ENCODE measurements at places on chromosomes 5 and 9. TPM values are rescaled to one million over a fixed set of nuclear protein-coding genes. Genes with fewer than 3 reads are reported as not detected.

DNA sequence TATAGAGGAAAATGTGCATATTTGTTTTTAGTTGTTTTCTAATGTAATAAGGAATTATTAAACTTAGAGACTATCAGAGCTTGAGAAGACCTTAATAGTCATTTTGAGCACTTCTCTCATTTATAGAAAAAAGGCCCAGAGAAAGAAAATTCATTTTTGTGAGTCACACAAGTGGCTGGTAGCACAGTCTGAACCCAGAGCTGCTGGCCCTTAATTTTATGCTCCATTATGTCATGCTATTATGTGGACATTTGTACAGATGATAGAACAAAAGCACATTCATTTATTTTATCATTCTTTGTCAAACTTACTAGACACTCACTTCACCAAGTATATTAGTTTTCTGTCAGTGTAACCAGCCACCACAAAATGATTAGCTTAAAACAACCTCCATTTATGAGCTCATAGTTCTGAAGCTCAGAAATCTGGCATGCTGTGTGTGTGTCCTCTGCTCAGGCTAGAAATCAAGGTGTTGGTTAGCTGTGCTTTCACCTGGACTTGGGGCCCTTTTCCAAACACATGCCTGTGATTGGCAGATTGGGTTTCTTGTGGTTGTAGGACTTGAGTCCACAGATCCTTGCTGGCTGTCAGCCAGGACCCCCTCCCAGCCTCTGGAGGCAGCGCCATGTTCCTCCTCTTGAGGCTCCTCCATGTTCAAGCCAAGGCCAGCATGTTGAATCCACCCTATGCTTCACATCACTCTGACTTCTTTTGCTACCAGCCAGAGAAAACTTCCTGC lies 188.9 kb downstream of the ARHGAP26 start:
- peak; percentile 30 for DNase-seq

DNA sequence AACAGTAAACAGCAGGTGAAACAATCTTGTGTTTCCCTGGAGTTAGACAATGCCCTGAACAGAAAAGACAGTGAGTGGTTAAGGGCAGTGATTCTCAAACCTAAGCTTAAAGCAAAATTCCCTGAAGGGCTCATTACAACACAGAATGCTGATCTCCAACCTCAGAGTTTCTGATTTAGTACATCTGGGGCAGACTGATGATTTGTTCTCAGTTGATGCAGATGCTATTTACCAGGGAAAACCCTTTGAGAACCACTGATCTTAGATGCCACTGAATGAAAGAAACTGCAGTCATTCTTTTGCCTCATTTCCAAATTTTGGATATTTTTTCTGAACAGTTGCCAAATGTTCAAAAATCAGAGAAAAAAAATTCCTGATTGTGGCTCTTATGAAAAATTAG lies 18.7 kb upstream of the ADAM19 start:
- no peak for DNase-seq

- DNase-seq, result no peak
These were observed 19.0 kb upstream of the LHFPL2 start for GRCh38 chr5:78667461-78668103.

- DNase-seq, result no peak
These were observed 54.6 kb upstream of the ECM2 start for GRCh38 chr9:92590377-92590776.

- peak; percentile 63 for DNase-seq
These were observed 65.4 kb upstream of the GARNL3 start for GRCh38 chr9:127199001-127199791.

GRCh38 chr9:116144555-116144954 lies 9.0 kb upstream of the PAPPA start:
- DNase-seq, result no peak

- DNase-seq, result no peak
These were observed 20.2 kb upstream of the TNC start for GRCh38 chr9:115138151-115138550.

- DNase-seq, result no peak
These were observed 407.1 kb upstream of the PAPPA start for GRCh38 chr9:115746496-115746895.

GRCh38 chr5:93582677-93583438 lies at the start of gene NR2F1:
Gene NR2F1 (plus strand): TSS chr5:93583222. CDS start chr5:93585024, 1,802 bp downstream.
- DNase-seq, result no peak

GRCh38 chr5:143019157-143019556 lies 249.0 kb downstream of the ARHGAP26 start:
- no peak for DNase-seq

GRCh38 chr9:5013374-5013773 lies 28.3 kb downstream of the JAK2 start:
- DNase-seq, result no peak

GRCh38 chr5:53392073-53392472 lies 88.4 kb upstream of the FST start:
- DNase-seq, result no peak

- DNase-seq, result no peak
These were observed 2.1 kb downstream of the TMED9 start for GRCh38 chr5:177594071-177594470.

- no peak for DNase-seq
These were observed 121.6 kb downstream of the ADAMTSL1 start for GRCh38 chr9:18595597-18595996.

DNA sequence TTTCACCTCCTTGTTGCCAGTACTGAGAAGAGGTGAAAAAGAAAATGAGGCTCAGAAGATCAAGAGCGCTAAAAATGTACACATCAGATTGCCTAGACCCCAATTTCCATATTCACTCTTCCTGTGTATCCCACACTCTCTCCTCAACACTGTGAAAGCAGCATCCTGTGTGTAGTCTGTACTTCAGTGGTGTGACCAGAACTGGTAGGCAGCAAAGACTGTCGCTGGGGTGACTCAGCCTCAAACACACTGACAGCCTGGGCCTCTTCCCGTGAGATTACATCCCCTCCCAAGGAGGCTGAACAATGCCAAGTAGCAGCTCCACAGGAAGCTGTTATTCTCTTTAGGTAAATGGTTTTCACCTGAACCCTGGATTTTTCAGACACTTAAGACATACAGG lies 135.5 kb downstream of the CCDC192 start:
- DNase-seq, result peak; percentile 23

- DNase-seq, result no peak
These were observed 27.8 kb downstream of the NUTM2F start for GRCh38 chr9:94300470-94301301.

DNA sequence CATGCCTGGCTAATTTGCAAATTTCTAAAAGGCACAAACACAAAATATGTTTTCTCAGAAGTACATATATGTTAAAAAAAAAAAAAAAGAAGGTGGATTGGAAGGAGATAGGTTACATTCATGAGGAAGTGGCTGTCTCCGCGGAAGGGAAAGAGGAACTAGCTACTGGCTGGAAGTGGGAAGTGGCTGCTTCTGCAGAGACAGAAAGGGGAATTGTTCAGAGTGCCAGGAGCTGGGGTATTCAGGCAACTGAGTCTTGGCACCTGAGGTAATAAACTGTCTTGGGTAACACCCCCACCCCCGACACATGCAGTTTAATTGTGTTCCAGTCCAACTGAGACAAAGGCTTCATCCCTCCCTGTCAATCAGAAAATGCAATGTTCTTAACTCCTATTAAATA lies 45.6 kb downstream of the S1PR3 start:
- DNase-seq, result peak; percentile 96

GRCh38 chr5:165231821-165232508 lies 1726.5 kb downstream of the MAT2B start:
- DNase-seq, result no peak

- no peak for DNase-seq
These were observed 1.7 kb upstream of the CCDC183 start for GRCh38 chr9:136794281-136794999.

- no peak for DNase-seq
These were observed 81.3 kb upstream of the ERCC6L2 start for GRCh38 chr9:95793924-95794828.

The CKMT2 gene
- not detected for polyA plus RNA-seq

The CACNA1B gene
- polyA plus RNA-seq, result not detected

The SOHLH1 gene
- polyA plus RNA-seq, result not detected

The LRRC14B gene
- polyA plus RNA-seq, result not detected

The GABRA1 gene
- not detected for polyA plus RNA-seq

The SIT1 gene
- polyA plus RNA-seq, result 0.36 TPM

The IL7R gene
- polyA plus RNA-seq, result 1.1 TPM

The SCGB3A1 gene
- polyA plus RNA-seq, result 0.59 TPM

The PCDHGC3 gene
- not detected for polyA plus RNA-seq

The CCL27 gene
- polyA plus RNA-seq, result not detected

The PPP3R2 gene
- polyA plus RNA-seq, result not detected
